CD8-positive, alpha-beta T cell (primary cell): ENCODE measurements at places on chromosomes 6 and 20.
A peak's percentile ranks its signal among the peaks of the same experiment; 100 is the strongest.

- DNase-seq: no peak
Measured at GRCh38 chr20:57404419-57405072, 13.3 kb downstream of the RBM38 start.

GRCh38 chr20:46270977-46271744, 37.1 kb downstream of the CDH22 start:
- DNase-seq: no peak

DNA sequence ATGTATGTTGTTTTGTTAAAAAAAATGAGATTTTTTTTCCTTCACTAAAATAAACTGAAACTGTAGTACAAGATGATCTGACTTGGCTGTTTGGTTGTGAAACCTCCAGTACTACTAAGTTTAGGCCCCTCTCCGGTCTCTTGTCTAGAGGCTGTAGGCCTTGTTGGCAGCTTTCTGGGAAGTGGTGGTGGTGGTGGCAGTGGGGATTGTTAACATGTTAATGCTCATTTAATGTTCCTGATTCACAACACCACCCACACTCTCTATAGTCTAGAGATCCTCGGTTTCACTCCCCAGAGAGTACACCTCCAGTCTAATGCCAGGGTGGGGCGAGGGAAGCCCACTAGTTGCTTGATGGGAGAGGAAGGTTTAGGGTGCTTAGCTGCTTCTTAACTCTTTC, 24.1 kb downstream of the STK4 start:
- no peak for DNase-seq

DNA sequence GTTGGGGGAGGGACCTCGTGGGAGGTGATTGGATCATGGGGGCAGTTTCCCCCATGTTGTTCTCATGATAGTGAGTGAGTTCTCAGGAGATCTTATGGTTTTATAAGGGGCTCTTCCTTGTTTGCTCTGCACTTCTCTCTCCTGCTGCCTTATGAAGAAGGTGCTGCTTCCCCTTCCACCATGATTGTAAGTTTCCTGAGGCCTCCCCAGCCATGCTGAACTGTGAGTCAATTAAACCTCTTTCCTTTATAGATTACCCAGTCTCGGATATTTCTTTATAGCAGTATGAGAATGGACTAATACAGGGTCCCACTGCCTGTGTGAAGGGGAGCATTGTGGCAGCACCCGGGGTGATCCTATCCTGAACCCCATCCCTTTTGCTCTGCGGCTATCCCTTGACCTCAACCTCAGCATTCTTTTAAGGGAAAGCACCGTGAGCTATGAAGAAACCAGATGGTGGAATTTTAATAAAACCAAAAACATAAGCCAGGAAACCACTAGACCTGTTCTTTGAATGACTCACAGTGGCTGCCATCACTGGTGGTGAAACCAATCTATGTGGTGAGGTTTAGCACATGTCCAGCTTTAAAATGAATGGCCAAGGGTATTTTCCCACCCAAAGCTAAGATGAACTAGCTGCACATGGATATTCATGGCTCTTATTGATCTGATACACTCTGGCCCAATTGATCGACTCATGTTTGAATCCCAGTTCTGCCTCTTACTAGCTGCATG, 62.2 kb downstream of the ZDHHC14 start:
- no peak for DNase-seq

DNA sequence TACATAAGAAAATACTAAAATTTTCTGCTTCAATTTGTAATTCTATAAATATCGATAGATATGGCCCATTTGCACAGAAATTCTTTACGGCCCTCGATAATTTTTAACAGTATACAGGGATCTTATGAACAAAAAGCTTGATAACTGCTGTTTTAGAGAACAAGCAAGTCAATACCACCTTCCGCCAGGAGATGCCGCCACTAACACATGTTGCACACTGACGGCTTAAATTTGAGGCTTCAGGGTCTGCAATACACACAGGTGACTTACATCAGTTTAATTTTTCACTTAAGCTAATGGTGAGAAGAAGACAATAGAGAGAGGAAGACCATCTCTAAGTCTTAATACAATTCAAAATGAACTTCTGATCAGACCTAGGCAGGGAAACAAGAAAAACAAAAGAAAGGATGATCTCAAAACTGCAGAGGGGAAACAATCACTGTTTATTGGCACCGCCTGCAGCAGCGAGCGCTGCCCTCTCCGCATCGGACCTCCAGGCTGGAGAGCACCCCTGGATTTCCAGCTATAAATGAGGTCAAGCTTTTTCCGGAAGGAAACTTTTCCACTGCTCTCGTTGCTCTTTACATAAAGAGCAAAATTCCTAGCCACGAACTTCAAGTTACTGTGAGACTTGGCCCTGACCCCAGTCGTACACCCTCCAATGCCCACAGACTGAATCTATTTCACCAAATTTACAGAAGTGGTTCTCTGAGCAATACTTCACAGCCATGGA, 53.9 kb downstream of the OTOR start:
- peak; percentile 29 for DNase-seq

- DNase-seq: no peak
Measured at GRCh38 chr6:2693231-2693630, 57.5 kb downstream of the MYLK4 start.

DNA sequence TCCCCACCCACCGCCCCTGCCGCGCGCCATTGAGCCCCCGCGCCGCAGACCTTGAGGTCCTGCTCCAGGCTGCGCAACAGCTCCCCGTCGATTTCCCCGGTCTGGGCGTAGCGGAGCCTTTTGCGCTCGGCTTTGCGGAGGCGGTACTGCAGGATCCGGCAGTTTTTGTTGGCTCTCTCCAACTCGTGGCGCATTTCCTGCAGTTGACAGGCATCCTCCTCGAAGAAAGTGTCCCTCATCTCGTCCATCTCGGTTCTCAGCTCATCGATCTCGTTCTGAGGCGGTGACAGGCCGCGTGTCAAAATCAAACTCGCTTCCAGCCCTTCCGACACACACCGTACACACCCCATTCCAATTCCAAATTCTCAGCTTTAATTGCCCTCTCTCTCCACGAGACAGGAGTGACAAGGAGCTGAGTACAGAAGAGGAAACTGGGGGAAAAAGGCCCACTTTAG, 4.3 kb downstream of the MTCL3 start:
- DNase-seq: no peak

GRCh38 chr20:11445891-11446290, 471.8 kb upstream of the BTBD3 start:
- no peak for DNase-seq

- no peak for DNase-seq
Measured at GRCh38 chr6:53912661-53913060, 117.9 kb downstream of the LRRC1 start.

DNA sequence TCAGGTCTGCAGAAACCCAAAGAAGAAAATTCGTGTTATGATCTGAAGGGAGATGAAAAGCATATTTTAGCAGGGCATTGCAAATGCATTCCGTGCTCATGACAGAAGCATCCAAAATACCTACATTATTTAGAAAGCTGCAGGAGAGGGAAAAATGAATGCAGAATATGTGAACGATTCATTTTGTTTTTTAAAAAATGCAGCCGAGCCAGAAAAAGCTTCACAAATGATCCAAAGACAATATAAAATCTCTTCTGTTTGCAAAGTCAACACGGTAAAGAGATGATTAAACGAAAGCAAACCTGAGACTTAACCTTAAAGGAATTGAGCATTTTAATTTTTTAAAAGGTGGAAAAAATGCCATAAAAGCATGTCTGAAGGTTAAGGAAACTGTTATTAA, 136.1 kb upstream of the SULF2 start:
- no peak for DNase-seq

DNA sequence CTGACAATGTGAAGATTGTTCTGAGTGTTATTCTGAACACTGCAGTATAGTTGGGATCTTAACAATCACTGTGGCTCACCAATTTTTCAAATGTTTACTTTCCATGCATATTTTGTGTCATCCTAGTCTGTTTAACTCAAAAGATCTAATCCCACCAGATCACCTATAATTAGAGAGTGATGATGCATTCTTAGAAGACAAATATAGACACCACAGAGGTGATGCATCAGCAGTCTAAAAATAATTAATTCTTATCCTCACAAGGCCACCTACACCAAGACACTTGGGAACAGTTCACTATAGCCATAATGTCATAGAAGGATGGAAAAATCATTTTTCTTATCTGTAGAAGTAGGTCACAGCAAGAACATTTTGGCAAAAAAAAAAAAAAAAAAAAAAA, 154.8 kb downstream of the UBE3D start:
- DNase-seq: no peak

DNA sequence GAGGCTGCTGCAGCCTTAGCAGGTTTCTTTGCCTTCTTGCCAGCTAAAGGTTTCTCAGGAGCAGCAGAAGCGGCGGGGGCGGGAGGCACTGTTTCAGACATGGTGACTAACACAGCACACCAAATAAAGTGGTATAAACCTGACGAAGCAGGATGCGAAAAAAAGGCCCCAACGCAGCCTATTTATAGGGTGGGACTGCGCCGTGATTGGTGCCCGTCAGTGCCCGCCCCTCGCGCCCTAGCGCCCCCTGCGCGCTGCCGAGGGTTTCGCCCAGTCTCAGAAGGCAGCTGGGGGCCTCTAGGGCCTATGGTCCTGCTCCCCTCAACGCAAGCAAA, 55.0 kb downstream of the TRIM38 start:
- DNase-seq: peak; percentile 80

DNA sequence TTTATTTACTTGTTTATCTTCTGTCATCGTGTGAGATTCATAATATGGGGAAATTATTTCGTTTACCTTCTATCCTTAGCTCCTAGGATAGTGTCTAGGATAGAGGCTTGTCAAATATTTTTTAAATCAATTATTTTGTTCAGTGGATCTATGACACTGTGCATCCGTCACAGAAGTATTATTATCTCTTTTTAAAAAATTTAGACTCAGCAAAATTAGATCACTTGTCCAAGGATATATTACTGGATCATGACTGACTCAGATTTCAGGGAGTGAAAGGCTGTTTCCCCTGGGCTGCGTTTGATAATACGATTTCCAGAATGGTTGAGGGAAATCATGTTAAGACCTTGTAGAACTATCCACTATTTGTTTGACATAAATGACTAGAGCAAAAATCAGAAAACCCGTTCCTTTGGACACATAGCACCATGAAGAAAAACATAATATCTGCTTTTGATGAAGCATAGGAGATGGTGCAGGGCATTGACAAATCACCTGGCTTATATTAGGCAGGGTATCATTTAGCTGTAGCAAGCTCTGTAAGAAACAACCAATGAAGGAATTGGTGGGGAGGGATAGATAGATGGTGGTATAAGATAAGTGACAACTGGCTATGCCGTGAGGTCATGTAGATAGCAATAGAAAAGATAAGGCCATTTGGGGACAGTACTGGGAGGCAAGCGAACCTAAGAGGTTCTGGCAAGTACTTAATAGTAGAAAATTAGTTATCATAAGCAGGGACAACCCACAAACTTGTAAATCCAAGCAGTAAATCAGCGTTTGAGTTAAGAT, 465.2 kb upstream of the MAN1A1 start:
- DNase-seq: no peak

DNA sequence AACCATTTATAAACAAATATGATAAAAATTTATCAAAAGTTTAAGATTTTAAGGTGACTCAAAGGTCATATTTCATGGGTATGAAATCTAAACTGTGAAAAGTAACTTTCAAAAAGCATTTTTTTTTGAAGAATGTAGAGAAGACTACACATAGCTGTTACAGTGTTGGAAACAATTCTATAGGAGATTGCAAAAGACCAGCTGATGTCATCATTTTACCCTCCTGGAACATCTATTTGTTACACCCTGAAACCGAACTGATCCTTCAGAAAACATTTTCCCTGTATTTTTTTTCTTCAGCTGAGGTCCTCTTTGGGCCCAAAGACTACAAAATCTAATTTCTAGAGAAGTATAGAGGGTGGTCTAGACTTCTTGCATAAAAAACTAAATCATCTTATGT, 297.5 kb upstream of the FERMT1 start:
- DNase-seq: no peak

DNA sequence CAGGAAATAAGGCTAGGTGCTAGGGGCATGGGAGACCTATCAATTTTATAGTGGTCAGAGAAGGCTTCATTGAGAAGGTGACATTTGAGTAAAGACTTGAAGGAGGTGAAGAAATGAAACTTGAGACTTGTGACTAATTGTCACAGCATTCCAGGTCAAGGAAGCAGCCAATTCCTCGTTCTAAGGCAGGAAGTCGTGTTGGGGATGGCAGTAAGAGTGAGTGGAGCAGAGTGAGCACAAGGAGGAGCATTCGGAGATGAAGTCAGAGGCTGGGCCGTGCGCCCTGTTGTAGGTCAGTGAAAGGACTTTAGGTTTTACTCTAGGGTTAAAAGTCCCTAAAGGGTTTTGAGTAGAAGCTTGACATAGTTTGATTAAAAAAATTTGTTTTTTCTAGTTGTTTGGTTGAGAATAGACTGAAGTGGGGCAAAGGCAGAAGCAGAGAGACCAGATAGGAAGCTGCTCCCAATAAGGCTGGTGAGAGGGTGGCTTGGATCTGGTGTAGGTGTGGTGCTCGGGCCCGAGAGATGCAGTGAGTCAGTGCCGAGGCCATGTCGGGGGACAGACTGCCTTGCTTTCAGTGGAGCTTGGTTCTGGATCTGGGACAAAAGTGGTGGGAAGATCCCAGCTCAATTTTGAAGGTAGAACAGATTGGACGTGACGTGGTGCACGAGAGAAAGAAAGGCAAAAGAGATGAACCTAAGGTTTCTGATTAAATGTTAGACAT, 2.6 kb upstream of the RSPH3 start:
- no peak for DNase-seq

GRCh38 chr20:4136078-4136966, 121.0 kb upstream of the RNF24 start:
- no peak for DNase-seq

- DNase-seq: no peak
Measured at GRCh38 chr6:159931112-159931511, 37.8 kb upstream of the IGF2R start.

DNA sequence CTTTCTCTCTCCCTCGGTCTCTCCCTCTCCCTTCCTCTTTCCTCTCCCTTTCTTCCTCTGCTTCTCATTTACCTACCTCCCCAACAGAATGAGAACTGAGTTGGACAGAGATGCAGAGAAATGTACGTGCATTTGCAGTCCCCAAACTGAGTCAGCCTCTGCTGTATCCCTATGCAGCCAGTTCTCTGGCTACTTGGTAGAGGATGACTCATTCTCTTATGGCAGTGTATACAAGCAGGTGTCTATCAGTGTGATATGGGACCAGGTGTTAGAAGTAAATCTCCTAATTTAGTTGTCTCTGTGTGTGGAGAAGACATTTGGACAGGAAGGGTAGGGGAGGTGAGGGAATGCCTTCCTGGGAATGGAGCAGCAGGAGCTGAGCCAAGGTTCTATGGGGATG, 470.8 kb downstream of the CD109 start:
- DNase-seq: no peak

DNA sequence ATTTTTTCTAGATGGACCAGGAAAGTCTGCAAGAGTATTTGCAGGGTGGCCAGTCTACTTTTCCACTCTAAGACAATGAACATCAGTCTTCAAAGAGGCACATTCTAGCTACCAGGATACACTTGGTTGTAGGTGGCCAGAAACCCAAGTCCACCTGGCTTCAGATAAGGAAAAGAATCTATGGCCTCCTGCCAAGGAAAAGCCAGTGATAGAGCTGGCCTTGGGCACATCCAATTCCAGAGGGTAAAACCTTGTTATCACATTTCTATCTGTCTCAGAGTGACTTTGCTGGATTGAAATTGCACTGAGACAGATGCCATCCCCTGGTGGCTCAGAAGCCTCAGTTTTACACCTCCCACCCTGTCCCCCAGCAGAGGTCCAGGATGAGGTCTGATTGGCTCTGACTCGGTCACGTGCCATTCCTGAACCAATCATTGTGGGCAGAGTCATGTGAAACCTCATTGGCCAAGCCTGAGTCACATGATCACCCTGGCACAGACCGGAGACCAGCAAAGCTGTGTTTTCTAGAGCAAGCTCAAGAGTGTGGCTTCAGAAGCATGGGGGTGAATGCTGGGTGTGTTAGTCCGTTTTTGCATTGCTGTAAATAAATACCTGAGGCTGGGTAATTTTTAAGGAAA, 497.4 kb upstream of the SULF2 start:
- no peak for DNase-seq
